ENCODE measurements at places on chromosomes 7 and 10.

DNA sequence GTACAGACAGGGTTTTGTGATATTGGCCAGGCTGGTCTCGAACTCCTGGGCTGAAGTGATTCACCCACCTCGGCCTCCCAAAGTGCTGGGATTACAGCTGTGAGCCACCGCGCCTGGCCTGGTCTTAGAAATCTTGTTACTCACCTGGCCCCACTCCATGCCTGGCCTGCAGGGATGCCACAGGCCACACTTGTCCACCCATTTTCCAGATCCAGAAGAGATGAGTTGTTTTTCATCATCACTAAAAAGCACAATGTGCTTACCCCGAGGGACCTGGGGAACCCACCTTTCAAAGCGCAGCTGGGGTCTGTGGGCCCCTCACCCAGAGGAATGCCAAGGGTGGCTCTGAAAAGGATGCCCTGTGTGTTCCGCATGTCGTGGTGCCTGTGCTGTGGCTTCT lies 134.2 kb downstream of the TACC2 start:
- no peak for DNase-seq

DNA sequence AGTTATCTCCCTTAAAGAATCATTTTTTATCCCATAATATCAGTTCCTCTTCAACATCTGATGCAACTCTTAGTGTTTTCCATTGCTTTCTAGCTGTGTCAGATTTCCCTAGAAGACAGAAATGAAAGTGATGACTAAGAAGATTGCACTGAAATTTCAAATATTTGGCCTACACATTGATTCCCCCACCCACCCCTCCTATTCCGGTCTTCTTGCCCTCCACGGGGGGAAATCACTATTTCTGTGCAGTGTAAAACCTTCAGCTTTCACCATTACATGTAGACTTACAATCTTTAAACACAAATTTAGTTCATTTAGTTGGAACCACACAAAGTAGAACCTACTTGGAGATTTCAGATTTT lies 63.7 kb upstream of the IL6 start:
- DNase-seq: no peak

- no peak for DNase-seq
These were observed 1.6 kb downstream of the KIAA1217 start for GRCh38 chr10:24210501-24210900.

GRCh38 chr7:148547951-148548350 lies 42.6 kb upstream of the C7orf33 start:
- DNase-seq: no peak

DNA sequence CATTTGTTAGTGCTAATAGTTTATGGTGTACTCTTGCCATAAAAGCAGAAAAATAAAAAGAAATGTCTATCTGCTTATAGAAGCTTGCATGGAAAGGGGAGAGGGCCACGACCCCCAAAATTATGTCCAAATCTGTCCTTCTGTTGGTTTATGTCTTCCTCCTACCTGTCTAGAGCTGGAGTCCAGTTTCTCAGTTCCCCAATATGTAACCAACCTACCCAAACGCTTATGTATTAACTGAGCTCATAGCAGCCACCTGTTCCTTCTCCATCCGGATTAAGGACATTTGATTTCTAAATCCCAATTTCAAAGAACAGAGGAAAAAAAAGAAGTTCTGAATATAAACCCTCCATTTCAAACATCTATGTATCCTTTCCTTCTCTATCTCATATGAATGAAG lies 30.3 kb upstream of the TPK1 start:
- no peak for DNase-seq

DNA sequence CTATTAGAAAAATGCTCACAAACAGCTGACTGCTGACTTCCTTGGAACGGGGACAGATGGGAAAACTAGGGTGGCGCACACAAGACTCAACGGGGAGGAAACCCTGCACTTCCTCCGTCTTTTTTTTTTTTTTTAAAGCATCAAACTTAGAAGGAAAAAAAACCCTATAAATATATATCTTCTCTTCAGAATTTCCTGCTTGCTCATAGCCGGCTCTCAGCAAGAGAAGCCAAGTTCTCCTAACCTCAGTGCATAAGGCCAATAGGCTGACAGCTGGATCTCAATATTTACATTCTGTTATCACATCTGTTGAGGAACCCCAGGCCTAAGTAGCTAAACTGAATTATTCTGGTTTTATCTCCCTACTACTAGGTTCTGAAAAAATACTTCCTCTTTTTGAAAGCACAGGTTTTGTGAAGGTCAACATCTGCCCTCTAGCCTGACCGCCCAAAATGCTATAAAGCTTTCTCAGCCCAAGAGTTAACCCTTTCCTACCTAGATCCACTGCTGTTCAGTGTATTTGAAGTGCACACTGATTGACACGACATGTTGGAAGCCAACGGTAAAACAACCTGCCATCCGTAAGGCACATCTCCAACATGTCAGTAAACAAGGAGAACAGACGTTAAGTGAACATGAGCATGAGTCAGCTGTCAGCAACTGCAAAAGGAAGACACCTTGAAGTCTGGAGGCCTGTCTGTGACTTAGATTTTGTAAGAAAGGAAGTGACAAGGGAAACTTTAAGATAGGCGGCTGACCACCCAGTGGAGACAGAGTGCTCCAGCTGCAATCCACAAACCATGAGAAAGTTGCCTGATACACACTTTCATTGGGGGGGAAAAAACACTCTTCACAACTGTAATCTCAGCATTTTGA lies 83.8 kb downstream of the EBLN1 start:
- no peak for DNase-seq

DNA sequence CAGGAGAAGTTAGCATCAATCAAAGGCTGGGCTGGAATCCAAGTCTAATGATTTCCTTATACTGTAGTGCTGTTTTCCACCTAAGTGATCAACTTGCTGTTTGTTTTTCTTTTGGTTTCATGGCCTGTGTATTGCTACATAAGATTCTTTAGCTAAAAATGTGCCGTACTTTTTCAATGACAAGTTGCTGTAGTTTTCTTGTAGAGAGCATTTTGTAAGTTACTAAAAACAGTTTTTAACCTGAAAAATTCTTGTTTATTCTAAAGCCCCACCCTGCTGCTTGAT lies 1.3 kb downstream of the HELLS start:
- DNase-seq: no peak

GRCh38 chr7:26351171-26351570 lies 59.5 kb downstream of the SNX10 start:
- DNase-seq: no peak

DNA sequence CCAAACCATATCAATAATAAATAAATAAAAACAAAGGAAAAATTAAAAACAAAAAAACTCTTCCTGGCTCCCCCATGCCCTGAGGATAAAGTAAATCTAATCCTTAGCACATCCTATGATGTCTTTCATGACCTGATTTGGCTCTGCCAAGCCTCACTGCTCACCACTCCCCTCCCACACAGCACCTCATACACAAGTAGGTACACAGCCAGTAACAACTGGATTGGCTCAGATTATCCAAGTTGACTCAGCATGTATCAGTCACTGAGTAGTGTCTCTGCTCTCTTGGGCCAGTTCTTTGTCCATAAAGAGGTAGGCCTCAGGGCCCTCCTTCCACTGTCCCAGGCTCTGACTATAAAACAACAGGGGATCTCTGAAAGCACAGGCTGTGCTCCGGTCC lies 99.6 kb downstream of the STRA8 start:
- no peak for DNase-seq

GRCh38 chr10:38038107-38038931 lies 27.8 kb downstream of the ZNF33A start:
- DNase-seq: no peak

GRCh38 chr7:19915596-19915995 lies 142.2 kb upstream of the TMEM196 start:
- no peak for DNase-seq

DNA sequence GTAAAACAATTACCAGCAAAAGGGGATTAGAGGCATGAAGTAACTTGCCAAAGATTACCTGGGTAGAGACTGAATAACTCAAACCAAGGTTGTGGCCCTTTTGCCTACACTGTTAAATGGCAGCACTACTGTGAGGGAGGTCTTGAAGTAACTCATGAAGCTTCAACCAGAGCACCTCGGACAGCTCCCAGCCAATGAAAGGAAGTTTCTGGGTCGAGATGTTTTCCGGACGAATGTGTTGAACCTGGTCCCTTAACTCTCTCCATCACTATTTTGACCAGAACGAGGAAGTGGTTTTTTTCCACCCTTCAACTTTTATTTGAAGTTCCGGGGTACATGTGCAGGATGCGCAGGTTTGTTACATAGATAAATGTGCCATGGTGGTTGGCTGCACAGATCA lies 133.6 kb upstream of the PRKCQ start:
- no peak for DNase-seq

Measured in stimulated activated CD4-positive, alpha-beta T cell treated with anti-CD3 and anti-CD28 coated beads, Interleukin-12 subunit alpha, Interleukin-12 subunit beta, amount 100 ng/mL, for 24 hours (primary cell).